Activated T-cell treated with anti-CD3 and anti-CD28 coated beads, Interleukin-2, amount 50 U/mL, for 72 hours (primary cell): ENCODE measurements at places on chromosomes 1 and 21. TPM values are rescaled to one million over a fixed set of nuclear protein-coding genes. Genes with fewer than 3 reads are reported as not detected.

DNA sequence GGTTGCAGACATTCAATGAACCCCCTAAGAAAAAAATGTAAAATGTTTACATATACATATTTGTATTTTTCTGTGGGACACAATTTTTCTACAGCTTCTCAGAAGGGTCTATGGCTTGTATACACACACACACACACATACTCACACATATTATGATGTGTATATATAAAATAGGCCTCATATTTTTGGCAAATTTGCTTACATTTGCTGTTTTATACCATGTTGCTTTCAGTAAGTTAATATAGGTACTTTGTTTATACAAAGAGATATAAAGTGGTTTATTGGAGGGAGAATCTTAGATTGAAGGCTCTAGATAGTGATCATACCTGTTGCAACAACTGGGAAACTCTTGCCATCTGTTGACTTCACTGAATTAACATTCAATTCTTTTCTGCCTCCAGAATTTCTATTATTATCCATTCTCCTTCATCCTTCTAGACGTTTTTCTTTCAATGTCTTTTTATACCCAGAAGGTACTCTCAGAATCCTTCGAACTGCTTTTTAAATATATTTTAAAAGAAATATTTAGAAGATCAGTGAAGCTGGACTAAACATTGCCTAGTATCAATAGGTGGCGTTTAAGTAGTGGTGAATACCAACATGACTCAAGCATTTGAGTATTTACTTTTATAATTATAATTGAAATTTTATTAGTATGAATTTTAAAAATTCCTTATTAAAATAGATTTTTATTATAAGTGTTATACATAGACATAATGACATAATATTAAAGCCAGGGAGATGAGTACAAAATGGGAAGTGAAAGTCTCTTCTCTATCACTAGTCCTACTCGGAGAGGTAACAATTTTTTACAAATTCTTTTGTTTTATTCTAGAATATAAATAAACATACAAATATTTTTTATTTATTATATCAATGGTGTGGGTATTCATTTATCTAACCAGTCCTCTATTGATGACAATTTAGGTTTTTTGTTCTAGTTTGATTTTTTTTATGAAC is 10.2 kb downstream of the CD55 start:
- no peak for DNase-seq

GRCh38 chr1:28144203-28145135 is 32.0 kb downstream of the PTAFR start:
- peak; percentile 70 for DNase-seq

DNA sequence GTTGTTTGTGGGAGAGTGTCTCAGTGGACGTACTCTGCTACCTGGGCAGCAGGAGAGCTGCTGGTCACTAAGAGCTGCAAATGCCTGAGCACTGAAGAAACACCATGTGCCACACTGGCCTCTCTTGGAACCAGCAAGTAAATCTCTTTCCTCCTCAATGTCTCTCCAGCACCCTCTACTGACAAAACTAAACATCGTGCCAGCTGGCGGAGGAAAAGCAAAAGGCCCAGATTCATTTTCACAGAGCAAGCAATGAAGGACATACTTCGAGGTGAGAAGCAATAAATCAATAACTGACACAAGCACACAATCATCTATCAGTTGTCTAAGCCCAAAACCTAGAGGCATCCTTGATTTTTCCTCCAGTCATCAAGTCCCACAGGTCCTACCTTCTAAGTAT is 78.1 kb downstream of the RERE start:
- no peak for DNase-seq

The SH2D2A gene
- total RNA-seq: 246 TPM

DNA sequence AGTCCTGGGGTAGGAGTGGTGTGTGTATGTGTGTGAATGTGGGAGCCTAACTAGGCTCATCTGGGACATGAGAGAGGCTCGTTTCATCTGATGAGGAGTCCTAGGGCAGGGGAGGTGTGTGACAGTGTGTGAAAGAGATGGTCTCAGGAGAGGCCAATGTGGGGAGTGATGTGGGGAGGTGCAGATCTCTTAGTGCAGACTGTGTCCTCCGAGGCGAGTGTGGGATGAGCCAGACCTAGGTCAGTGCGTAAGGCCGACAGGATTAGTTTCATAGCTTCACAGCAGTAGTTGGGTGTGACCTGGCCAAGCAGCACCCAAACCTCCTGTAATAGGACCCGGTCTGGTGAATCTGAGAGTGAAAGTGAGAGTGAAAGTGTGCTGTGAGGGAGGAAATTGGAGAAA is 94.7 kb downstream of the LIPI start:
- DNase-seq: no peak

GRCh38 chr1:229116114-229116513 is 154.8 kb upstream of the RAB4A start:
- DNase-seq: no peak

- no peak for DNase-seq
These were observed 1240.7 kb downstream of the BRINP3 start for GRCh38 chr1:189237008-189237407.

GRCh38 chr1:63319046-63320021 is 3.0 kb upstream of the FOXD3 start:
- DNase-seq: no peak

DNA sequence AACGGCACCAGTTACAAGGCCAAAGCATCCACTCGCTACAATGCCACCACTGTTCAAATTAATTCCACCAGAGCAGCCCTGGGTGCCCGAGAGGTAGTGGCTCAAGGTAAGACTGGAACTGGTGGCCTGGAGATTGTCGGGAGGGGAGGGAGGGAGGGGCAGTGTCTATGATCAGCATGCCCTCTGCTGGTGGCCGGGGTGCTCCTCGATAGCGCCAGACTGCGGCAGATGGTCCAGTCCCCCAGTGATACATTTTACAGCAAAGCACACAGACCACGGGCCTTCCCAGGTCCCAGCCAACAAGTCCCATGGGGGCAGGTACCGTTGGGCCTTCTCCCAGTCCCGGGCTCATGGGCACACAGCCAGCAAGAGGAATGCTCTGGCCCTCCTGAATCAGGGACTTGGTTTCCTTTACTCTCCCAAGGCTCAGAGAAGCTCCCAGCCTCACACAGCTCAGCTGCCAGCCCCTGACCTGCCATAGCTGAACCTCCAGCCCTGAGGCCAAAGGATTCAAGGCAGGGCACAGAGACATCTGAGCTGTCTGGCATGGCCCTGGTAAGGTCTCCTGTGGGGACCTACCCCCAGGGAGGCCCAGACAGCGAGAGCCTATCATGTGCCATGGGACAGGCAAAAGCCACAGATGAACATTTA is 15.3 kb downstream of the ACOT7 start:
- no peak for DNase-seq

The SPRR2E gene
- total RNA-seq: not detected
